ENCODE measurements at places on chromosomes 4 and X. TPM values are rescaled to one million over a fixed set of nuclear protein-coding genes. Genes with fewer than 3 reads are reported as not detected.

DNA sequence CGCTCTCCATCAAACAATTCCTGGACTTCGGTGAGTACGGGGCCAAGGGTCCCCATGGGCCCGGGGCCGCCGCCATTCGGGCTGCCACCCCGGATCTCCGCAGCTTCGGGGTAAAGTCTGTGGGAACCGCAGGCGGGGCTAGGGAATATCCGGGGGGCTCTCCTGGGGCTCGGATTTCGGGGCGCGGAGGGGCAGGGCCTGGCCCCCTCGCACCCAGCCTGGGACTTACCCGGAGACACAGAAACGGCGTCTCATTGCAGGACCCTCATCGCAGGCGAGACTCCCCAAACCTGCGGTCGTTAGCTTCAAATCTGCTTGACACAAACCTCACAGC, 413 bp downstream of the PDK3 start:
- peak overlapping the region; percentile 82 for H3K27ac ChIP-seq
- H3K27me3 ChIP-seq: no peaks in the 10 kb centered on the region
- peaks cover 4% of the 10 kb centered on the region for H3K36me3 ChIP-seq

DNA sequence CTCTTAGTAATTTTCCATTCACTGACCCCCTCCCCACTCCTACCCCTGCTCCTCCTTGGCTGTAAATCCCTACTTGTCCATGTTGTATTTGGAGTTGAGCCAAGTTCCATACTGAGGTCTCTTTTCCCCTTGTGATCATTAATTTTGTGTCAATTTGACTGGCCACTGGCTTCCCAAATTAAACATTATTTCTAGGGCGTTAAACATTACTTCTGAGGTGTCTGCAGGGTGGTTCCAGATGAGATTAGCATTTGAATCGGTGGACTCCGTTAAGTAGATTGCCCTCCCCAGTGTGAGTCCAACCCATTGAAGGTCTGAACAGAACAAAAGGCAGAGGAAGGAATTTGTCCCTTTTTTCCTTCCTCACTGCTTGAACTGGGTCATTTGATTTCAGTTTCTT, 25.7 kb downstream of the SLC39A8 start:
- H3K36me3 ChIP-seq: peaks cover 25% of the 10 kb centered on the region
- no peak overlapping the region for H3K27ac ChIP-seq
- peaks cover 21% of the 10 kb centered on the region for H3K4me1 ChIP-seq
- H3K4me3 ChIP-seq: no peak overlapping the region
- no peak for DNase-seq
- H3K27me3 ChIP-seq: no peaks in the 10 kb centered on the region

DNA sequence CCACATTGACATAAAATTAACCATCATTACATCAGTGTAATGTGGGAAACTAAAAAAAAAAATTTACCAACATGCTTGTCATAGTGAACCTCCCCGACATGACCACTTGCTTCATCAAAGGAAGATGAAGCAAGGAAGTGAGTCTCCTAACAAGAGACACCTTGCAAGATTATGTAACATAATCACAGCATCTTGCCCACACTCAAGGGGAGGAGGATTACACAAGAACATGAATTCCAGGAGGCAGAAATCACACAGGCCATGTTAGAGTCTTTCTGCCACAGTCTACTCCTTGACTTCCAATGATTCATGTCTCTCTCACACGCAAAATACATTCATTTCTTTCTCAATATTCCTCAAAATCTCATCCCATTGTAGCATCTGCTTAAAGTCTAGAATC, 93.3 kb downstream of the AKAP4 start:
- no peaks in the 10 kb centered on the region for H3K36me3 ChIP-seq
- DNase-seq: no peak
- no peaks in the 10 kb centered on the region for H3K4me1 ChIP-seq
- H3K27ac ChIP-seq: no peak overlapping the region
- H3K4me3 ChIP-seq: no peak overlapping the region

The TMEM255A gene
- not detected for total RNA-seq
